Stimulated activated CD4-positive, alpha-beta T cell treated with anti-CD3 and anti-CD28 coated beads, Interleukin-15, amount 100 ng/mL, for 48 hours (primary cell): ENCODE measurements at places on chromosomes 1 and 21.

- no peak for DNase-seq
Observed at GRCh38 chr1:214633686-214634085, 30.7 kb downstream of the CENPF start.

- DNase-seq = no peak
Observed at GRCh38 chr1:55061706-55062321, 22.5 kb downstream of the PCSK9 start.

- no peak for DNase-seq
Observed at GRCh38 chr21:46207920-46208591, 20.5 kb downstream of the LSS start.

DNA sequence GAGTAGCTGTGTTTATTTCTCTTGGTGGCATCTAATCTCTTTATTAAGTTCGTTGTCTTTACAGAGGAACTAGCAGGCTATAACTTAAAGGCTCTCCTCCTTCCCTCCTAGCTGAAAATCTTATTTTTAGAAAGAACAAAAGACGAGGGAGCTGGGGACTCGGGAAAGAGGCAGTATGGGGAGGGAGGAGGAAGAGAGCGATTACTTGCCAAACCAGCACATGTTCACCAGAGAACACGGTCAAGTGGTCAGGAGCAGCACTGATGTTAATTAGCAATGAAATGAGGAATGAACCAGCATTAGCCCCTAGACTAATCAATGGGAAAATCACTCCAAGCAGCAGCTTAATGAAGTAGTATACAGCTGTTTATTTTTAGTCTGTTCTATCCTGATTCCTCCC lies 171.3 kb upstream of the ESRRG start:
- DNase-seq = no peak

GRCh38 chr1:43587594-43587993 lies 56.9 kb downstream of the PTPRF start:
- DNase-seq = no peak

DNA sequence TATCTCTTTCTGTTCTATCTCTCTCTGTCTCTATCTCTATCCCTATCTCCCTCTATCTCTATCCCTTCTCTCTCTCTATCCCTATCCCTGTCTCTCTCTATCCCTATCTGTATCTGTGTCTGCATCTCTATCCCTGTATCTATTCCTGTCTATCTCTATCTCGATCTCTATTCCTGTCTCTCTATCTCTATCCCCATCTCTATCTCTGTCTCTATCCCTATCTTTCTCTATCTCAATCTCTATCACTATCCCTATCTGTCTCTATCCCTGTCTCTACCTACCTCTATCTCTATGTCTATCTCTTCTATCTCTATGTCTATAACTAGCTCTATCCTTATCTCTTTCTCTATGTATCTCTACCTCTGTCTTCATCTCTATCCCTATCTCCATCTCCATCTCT lies 141.4 kb upstream of the KCNJ6 start:
- no peak for DNase-seq

GRCh38 chr1:50349242-50349565 lies 74.0 kb downstream of the DMRTA2 start:
- no peak for DNase-seq

- no peak for DNase-seq
Observed at GRCh38 chr1:200428482-200429205, 18.8 kb upstream of the ZNF281 start.

- DNase-seq = no peak
Observed at GRCh38 chr1:201128476-201128875, 1.5 kb upstream of the ASCL5 start.

DNA sequence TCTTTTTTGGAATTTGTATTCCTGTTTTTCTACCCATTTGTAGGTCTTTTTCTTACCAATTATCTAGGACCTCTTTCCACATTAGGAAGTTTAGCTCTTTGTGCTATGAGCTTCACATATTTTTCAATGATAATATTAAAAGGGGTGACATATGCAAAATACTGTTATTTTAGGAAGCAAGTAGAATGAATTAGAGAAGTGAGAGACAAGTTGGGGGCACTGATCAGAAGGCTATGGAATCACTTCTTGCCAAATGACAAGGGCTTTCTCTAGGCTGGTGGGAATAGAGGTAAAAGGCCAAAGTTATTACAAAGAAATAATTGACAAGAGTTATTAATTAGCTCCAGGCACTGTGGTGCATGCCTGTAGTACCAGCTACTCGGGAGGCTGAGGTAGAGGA lies 4.3 kb upstream of the BCAR3 start:
- no peak for DNase-seq

GRCh38 chr21:33684068-33684467 lies 41.8 kb downstream of the ITSN1 start:
- no peak for DNase-seq

GRCh38 chr1:103467100-103467499 lies 58.4 kb upstream of the RNPC3 start:
- no peak for DNase-seq

DNA sequence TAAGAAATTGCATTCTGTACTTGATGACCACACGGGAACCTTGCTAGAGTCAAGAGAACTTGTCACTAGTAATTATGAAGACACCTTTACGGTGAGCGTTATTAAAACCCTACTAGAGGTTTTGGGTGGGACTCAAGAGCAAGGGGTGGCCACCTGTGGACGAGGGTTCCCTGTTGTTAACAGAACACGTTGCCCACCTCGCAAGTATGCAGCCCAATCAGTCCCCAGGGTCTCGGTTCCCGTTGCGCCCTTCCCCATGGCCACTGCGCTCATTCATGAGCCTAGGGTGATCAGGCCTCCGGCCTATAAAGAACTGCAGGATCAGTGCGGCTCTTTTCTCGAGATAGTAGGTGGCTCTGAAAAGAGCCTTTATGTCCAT lies 30.2 kb upstream of the RNF187 start:
- DNase-seq = no peak

- DNase-seq = no peak
Observed at GRCh38 chr1:156591181-156591431, 470 bp upstream of the NAXE start.

DNA sequence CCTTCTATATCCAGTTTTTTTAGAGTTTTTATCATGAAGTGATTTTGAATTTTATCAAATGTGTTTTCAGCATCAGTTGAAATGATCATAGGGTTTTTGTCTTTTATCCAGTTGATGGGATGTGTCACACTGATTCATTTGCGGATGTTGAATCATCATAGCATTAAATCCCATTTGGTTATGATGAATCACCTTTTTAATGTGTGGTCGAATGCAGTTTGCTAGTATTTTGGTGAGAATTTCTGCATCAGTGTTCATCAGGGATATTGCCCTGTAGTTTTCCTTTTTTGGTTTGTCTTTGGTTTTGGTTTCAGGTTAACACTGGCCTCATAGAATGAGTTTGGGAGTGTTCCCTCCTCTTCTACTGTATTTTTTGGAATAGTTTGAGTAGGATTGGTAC lies 80.3 kb downstream of the DIRAS3 start:
- DNase-seq = no peak

GRCh38 chr1:171298696-171299095 lies 15.3 kb upstream of the FMO4 start:
- no peak for DNase-seq

GRCh38 chr21:35818597-35818996 lies 241.7 kb downstream of the SETD4 start:
- no peak for DNase-seq

DNA sequence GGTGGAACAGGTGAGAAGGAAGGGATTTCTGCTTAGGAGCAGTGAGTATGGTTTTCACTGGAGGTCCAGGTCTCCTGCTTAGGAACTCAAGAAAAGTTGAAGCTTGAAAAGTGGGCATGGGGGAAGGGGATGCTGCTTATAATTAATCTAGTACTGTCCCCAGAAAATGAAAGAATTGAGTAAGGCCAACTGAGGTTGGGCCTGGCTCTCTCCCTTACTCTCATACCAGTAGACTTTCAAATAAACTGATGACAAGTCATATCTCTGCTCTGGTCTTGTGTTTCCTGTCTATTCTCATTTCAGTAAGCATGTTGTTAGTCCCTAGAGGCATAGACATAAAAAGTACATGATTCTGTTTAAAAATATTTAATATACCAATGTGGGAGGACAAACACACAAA lies 26.4 kb downstream of the CD48 start:
- DNase-seq = no peak

DNA sequence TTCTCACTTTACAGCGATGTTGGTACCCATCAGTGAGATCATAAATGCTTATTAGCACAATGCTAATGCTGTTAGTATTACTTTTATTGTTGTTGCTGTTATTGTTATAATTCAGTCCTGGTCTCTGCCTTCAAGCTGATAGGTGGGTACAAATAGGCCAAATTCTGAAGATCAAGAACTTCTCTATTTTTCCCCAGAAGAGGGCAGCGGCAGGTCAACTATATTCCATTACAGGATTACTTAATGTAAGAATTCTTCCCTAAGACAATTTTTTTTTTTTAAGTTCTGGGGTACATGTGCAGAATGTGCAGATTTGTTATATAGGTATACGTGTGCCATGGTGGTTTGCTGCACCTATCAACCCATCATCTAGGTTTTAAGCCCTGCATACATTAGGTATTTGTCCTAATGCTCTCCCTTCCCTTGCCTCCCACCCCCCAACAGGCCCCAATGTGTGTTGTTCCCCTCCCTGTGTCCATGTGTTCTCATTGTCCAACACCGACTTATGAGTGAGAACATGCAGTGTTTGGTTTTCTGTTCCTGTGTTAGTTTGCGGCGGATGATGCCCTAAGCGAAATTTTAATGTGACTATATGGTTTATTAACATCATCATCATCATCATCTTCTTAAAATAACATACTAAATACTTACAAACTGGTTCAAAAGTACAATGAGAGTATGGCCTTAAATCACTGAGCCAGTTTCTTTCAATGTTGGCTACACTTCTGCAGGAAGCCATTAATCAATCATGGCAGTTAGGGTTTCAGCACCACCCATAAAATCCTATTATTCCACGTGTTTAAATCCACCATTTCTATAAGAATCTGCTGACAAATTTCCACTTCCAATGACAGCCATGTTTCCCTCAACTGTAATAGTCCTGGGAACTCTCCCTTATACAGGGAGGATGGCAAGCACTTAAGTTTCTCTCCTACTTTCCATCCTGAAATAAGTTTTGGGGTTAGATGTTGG lies 19.2 kb downstream of the SLC19A2 start:
- DNase-seq = no peak

- no peak for DNase-seq
Observed at GRCh38 chr1:68950036-68950435, 453.2 kb upstream of the DEPDC1 start.

DNA sequence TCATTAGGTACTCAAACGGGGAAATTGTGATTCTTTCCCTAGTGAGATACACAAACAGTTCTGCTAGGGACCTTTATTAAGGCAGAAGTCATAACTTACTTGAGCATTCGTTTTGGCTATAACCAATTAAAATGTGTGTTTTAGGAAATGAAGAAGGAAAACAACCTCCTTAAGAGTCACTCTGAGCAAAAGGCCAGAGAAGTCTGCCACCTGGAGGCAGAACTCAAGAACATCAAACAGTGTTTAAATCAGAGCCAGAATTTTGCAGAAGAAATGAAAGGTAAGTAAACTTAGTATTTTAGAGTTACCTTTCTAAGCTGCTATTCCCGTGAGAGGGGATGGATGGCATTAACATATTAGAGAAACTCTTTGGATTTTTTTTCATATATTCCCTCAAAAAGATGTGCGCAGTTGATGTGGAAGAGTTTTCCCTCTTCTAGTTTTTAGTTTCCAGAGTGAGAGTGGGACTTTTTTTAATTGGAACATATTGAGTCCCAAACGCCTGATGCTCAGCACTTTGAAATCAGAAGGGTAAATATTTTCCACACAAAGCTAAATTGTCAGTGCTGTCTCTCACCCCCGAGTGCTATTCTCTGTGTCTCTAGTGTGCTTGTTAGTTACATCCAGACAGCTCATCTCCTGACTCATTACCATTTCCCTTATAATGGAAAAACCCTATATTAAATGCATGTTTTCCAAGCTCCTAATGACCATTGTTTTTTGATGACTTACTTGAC lies 34.9 kb downstream of the CENPF start:
- DNase-seq = no peak

DNA sequence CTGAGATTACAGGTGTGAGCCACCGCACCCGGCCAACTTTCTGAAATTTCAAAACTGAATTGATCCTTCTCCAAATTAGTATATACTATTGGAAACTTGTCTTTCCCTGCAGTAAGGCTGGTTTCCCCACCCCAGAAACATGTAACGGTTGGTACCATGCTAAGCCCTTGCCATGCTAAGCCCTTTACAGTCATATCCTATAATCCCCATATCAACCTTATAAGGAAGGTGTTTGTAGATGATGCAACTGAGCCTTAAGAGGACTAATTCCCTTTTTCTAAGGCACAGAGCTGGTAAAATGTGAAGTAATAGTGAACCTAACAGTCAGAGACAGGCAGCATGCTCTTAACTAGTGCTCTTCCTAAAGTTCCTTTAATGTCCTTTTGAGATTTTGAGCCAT lies 413.7 kb downstream of the DISC1 start:
- no peak for DNase-seq

DNA sequence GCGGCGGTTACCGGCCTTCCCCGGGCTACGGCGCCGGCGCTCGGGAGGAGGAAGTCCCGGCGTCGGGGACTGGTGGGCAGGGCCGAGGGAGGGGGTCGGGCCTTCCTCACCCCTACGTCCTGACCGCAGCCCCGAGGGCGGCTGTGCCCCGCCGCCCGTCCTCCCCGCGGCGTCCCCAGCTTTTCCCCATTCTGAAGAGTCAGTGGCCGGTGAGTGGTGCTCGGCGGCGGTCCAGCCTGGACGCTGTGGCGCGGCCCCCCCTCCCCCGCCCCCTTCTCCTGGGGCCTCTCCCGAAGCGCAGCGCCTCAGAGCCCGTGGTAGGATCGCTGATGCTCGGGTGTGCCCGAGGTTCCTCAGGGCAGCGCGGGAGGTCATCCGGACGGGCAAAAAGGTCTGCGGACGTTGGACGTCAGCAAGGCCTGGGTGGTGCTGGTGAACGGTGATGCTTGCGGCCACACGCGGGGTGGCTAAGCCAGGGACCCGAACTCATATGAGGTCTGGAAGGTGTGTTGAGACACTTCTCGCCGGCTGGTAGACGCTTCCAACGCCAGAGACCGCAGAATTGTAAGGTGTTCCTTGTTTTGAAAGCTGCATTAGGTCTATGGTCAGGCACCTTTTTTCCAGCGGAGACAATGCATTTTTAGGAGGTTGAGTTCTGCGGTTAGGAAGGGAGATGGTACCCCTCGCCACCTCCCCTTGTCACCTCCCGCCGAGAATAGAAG lies 725 bp downstream of the SLC25A33 start:
- DNase-seq = peak; percentile 20

DNA sequence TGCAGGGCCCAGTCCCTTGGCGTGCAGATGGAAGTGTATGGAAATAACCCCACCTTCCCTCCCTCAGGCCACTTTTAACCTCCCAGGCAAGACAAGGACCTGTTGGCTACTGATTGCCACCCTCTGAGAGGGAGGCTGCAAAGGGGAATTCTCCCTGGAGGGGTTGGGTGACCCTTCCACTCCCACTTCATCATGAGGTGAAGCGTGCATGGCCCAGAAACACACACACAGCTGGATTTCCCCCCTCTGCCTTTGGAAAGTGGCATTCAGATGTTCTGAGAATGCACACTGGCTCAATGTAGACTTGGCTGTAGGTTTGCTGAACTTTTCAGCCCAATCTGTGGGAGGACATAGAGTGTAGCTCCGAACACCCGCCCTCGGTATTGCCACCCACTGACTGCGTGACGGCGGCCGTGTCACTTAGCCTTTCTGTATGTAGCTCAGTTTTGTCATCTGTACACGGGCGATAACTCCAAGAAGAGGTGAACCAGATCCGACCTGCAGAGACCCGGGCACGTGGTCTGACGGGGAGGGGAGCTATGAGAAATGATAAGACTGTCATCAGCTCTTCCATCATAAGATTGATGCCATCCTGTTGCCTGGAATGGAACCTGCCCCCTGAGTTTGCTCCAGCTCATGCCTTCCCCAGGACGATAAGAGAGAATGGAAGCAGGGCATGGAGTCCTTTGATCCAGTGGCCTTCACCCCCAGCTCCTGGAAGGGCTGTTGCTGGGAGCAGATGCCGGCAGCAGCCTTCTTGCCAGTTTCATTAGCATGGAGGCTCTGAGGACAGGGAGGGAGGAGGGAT lies 19.3 kb downstream of the MIIP start:
- no peak for DNase-seq
